ENCODE measurements at places on chromosomes 3 and 15.

DNA sequence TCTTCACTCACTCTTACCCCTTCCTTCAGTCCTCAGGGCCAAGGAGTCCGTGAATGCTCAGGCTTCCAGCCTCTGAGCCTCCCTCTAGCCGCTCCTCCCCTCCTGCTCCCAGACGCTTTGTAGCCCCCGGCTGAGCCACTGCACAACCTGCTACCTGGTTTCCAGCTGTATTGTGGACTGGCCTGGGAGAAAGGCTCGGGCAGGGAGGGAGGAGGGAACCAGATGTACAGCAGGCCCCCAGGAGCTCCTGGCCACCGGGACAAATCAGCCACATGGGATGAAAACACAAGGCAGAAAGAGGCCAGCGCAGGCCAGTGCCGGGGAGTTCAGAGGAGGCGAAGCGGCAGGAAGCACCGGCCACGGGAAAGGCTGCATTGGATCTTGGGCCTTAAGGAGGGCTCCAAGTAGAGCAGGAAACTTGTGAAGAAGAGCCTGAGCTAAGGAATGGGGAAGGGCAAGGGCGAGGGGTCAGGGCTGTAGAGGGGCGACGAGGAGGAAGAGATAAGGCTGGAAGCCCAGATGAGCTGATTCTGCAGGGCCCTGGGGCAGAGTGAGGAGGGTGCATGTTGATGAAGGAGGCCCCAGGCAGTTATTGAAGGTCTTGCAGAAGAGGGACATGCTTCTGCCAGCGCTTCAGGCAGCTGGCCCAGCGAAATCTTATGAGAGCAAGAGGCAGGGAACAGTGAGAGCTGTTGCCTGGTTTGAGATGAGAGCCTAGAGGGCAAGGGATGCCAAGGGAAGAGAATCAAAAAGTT lies 14.3 kb downstream of the CPN2 start:
- DNase-seq = no peak

DNA sequence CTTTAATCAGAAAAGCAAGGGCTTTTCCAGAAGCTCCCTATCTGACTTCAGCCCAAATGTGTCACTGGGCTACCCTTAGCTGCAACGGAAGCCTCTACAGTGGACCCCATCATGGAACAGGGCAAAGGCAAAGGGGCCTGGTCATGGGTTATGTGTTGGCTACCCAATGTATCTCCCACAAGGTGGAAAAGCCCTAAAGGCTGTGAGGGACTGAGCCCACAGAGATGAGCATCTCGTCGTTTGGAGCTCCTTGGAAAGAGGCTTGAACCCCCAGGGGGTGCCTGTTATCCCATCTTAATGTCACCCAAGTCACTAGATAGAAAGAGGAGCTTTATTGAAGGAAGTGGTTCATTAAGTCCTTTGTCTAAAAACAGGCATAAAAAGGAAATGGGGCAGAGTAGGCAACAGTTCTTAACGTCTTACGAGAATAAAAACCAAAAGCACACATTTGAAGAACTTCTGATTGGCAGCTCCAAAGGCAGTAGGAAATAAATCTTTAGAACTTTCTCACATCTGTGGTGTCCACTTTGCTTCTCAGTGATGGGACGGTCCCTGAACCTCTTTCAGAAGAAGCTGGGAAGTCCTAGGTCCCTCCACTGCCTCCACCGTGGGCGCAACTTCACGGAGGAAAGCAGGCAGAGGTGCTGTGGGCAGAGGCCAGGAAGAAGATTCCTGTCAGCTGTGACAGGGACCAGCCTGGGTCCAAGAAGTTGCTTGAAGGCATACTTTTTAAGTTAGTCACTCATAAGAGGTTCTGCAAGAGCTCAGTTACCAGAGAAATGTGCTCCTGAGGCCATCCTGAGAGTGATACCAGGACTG lies 93.7 kb downstream of the MYLK start:
- DNase-seq = no peak

- no peak for DNase-seq
Observed at GRCh38 chr15:36887214-36887961, 213.0 kb downstream of the MEIS2 start.

DNA sequence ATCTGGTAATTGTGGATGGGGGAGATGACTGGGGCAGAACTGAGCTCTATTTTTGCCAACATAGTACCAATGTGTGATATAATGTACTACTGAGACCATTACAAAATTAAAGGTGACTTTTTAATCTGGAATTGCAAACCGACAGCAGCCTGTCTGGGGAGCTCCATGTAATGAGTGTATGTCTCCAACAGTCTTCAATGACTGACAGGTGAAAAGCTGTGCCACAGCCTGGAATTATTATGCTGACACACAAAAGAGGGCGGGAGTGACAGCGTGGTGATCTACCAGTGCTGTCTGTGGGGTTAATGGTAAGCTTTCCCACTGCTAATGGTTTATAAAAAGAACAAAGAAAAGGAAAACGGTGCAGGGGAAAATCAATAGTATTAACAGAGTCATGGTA lies 143.4 kb downstream of the CLSTN2 start:
- DNase-seq = no peak

DNA sequence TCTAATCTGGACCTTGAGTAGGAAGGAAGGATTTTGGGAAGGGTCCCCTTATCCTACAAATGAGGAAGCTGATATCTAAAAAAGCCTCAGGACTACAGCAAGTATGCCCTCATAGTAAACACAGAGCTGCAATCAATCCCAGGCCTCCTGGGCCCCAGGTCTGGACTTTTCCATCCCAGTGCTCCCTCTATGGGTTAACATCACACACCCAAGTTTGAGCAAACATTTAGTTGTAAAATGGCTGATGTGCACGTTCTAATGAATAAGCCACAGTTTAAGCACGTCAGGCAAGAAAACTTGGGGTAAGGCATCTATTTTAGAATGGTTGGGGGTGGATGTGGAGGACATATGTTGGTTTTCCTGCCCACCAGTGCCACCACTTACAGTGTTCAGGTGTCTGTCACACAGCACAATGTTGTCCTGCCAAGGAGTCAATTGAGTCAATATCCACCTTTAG lies 44.3 kb upstream of the UBE2E1 start:
- no peak for DNase-seq

GRCh38 chr3:5917932-5918331 lies 730.4 kb downstream of the EDEM1 start:
- DNase-seq = no peak

- no peak for DNase-seq
Observed at GRCh38 chr3:126009181-126009580, 40.2 kb downstream of the ROPN1B start.

DNA sequence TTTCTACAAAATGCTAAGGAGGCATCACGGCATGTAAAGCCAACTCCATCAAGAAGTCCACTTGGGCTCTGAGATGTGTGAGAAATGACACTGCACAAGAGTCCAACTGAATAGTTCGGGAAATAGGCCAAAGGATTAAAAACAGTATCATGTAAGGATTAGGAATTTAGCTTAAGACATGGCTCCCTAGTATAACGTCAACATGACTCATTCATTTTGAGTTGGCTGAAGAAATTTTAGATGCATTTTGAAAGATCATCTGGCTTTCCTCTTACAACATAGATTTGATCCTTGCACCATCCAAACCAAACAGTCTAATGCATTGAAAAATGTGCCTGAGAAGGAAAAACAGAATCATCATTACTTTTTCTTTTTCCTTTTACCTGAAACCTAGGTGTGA lies 109.3 kb upstream of the MME start:
- DNase-seq = no peak

DNA sequence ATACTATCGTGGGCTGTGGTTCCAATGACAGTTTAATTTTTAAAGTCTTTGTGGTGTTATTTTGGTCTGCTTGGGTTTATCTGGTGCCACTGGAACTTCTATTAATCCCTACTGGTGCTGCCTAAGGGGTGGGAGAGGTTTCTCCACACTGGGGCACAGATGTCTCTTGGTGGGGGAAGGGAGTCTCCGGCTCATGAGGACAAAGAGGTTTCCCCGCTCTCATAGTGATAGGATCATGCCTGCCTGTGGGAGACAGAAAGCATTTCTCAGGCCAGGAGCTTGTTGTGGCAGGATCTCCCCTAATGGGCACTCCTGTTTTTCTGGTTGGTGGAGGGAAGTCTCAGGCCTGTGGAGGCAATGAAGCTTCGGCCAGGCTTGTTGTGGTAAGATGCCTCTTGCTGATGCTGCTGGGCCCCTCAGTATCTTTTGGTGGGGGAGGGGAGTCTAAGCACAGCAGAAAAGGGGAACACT lies 84.3 kb upstream of the THRB start:
- DNase-seq = no peak

DNA sequence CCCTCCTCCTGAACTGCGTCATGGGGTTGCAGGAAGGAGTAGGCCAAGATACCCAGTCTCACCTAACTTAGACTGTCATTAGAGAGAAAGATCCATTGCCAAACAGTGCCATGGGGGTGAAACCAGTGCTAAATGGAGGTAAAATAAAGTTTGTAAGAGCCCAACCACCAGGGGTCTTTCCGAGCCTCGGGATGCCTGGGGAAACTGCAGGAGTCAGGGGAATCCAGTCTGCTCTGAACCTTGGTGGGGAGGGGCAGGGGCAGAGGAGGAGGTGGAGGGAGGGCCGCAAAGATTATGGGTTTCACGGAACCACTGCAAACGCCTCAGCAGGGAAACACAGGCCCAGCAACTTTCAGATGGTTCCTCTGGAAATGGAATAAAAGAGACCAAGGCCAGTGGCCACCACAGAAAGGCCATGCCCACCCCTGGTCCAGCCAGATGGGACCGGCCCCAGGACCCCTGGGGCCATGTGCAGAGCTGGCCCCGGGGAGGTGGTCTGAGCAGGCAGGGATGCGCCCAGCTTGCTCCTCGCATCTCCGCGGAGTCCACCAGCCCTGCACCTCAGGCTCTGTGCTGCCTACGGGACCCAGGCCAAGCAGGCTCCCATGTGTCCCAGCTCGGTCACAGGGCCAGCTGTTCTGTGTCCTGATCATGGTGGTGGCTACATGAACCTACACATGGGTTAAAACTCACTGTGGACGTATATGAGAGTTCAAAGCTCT lies 19.8 kb upstream of the GP9 start:
- no peak for DNase-seq

- no peak for DNase-seq
Observed at GRCh38 chr15:40942878-40943277, 10.4 kb upstream of the CHAC1 start.

GRCh38 chr15:42367041-42367440 lies 7.7 kb downstream of the CAPN3 start:
- no peak for DNase-seq

GRCh38 chr3:49681232-49681522 lies 7.0 kb downstream of the APEH start:
- no peak for DNase-seq

DNA sequence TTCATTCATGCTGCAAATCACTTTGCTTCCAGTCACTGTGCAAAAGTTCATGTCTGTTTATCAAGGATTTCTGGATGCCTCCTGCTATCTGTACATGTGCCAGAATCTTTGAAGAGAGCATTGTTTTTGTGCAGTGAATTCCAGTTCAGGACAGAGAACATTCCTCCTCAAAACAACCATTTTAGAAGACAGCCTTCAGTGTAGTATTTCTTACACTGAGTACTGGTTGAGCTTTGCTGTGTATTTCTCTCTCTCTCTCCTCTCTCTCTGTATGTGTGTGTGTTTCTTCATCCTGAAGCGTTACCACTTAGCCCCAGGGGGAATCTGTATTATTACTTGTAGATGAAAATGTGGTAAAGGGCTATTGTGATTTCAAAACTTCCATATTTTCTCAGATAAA lies 123.8 kb upstream of the CHL1 start:
- DNase-seq = no peak

- DNase-seq = no peak
Observed at GRCh38 chr3:12143949-12144504, 14.7 kb downstream of the TIMP4 start.

DNA sequence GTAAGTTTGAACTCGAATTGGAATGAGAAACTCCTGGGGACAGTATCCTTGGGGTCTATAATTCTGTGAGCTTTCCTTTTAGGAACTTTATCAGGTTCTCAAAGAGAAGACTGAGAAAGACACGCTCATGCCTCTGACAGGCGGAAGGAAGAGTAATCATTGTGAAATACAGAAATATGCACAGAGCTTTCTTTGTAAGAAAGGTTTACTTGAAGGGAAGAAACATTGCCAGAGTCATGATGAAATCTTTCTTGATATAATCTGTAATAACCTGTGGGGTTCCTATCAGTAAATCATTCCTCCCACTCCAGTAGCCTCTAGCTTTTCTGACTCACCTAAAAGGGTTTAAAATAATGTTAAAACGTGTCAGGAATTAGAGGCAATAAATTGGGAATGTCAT lies 83.6 kb upstream of the CCDC39 start:
- DNase-seq = no peak

DNA sequence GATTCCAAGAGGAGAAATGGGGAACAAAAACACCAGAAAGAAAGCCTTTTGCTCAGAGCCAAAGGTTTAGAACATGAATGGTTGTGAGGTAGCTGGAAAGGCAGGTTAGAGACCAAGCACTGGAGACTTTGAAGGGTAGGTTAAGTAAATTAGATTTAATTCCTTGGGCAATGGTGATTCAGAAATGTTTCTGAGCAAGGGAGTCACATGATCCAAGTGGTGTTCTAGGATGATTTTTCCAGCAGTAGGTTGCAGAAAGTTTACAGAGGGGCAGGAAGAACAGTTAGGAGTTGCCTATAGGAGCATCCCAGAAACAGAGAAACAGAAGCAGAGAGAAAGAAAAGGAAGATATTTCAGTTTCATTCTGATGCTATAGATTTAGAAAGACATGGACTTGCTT lies 139.8 kb downstream of the WDR76 start:
- DNase-seq = no peak

DNA sequence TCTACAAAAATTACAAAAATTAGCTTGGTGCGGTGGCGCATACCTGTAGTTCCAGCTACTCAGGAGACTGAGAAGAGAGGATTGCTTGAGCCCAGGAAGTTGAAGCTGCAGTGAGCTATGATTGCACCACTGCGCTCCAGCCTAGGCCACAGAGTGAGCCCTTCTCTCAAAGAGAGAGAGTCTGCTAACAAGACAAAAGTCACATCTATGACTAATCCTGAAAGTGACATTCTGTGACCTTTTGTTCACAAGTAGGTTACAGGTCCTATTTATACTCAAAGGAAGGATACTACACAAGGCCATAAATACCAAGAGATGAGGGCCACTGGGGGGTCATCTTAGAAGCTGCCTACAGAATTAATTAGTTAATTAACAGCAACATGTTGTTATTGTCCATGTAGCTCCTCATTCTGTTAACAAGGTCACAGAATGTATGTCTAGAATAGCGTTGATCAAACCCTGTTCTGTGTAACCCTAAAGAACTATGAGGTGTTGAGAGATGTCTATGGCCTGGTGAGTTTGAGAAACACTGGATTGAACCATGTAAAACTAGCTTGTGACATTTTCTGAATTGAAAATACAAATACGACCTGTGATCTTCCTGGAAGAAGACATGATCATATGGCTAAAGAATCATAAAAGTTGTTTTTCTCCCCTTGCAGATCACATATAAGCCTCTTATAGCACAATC lies 97.0 kb downstream of the SAMMSON start:
- no peak for DNase-seq

- DNase-seq = no peak
Observed at GRCh38 chr3:55159016-55159415, 231.2 kb upstream of the LRTM1 start.

DNA sequence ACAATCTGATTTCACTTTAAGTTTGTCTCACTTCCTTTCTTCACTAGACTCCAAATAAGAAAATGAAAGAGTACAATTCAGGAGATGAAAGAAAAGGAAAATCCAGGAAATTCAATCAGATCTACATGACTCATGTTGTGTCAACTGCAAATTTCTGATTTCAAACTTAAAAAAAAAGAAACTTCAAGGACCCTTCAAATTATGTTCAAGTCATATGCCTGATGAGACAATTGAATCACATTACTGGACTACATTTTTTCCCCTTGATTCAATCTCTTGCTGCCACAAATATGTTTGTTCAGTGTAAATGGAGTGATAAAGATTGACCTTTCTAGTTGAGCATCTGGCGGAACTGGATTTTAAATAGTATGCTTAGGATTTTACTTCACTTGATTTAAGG lies 37.4 kb downstream of the FRMD5 start:
- DNase-seq = no peak
